DMS 273 treated with DMSO at 0.1 percent for 48 hours (cell line): ENCODE measurements at places on chromosomes 2 and 18.

DNA sequence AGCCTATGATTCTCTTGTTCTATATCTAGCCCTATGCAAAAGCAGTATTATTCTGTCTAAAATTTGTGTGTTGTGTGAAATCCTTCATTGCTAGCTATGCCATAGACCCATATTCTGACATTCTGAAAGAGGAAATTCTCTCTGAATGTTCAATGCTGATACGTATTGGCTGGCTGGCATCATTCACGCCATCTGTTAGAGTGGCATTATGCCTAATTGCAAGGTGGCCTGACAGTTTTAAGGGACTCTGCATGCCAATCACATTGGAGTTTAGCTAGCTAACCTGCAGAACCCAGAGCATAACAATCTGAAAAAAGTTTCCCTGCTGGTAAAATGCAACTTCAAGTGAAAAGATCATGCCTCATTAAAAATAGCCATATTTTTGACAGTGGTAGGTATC lies 316.0 kb downstream of the SOX11 start:
- no peak for DNase-seq

DNA sequence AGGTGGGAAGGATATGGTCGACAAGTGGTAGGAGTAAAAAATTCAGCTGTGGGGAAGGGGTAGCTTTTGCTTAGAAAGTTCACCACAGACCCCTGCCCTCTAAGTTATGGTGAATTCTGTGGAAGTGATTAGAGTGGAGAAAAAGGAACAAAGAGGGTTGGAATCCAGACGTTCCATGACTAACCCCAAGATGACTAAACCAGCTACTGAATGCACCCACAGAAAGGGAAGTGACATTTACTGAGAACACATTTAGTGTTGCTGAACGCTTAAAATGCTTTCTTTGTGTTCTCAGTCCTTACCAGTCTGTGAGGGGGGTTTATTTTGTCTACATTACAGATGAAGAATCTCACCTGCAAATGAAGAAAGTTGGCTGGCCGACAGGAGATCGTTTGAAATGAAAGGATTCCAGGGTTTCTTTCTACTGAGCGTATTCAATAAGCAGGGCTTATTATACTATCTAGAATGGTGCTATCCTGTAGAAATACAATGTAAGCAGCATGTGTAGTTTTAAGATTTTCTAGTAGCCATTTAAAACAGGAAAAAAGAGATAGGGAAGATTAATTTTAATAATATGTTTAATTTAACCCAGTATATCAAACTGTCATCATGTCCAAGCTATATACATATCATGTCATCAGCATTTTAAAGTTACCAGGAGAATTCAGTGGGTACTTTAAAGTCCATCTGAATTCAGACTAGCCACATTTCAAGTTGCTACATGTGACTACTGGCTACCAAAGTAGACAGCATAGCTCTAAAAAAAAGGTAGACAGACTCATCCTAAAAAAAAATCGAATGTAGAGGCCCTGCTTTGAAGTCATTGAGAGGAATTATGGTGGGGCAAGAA lies 60.1 kb downstream of the LIMS1 start:
- no peak for DNase-seq

DNA sequence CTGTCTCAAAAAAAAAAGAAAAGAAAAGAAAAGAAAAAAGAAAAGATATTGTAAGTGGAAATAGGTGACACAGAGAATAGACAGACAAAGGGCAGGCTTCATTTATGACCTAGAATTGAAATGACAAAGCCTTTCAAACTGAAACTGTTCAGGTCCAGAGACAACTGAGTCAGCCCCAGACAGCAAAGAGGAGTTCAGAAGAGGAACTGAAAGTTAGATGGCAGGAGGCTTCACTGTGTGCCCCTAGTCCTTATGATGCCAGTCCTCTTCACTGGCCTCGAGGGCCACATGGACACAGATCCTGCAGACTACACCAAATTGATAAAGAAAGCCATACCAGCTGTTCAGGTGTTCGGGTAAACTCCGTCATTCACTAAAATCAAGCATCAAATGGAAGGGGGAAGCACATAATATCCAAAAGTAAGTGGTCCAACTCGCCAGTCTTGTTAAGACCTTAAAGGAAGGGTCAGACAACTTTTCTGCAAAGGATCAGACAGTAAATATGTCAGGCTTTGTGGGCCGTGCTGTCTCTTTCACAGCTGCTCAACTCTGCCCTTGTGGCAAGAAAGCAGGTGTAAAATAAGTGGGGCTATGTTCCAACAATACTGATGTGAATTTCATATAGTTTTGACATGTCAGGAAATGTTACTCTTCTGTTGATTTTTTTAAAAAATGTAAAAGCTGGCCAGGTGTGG lies 231.9 kb upstream of the MGAT5 start:
- no peak for DNase-seq

DNA sequence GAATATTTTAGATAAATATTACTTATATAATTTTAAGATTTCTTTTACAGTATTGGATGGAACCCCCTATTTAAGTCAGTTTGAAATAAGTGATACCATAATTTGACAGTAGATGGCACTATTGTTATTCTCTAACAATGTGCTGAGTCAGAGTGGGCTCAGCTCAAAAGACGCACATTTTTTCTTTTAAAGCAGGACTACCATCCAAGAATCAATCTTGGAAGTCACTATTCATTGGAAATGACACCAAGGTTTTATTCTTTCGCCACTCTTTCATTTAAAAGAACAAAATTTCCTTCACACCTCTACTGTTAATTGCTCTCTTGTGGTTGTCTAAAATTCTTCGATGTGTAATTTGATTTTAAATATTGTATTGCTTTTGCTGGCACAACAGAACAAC lies 32.6 kb upstream of the SPAG16 start:
- DNase-seq, result peak; percentile 56

DNA sequence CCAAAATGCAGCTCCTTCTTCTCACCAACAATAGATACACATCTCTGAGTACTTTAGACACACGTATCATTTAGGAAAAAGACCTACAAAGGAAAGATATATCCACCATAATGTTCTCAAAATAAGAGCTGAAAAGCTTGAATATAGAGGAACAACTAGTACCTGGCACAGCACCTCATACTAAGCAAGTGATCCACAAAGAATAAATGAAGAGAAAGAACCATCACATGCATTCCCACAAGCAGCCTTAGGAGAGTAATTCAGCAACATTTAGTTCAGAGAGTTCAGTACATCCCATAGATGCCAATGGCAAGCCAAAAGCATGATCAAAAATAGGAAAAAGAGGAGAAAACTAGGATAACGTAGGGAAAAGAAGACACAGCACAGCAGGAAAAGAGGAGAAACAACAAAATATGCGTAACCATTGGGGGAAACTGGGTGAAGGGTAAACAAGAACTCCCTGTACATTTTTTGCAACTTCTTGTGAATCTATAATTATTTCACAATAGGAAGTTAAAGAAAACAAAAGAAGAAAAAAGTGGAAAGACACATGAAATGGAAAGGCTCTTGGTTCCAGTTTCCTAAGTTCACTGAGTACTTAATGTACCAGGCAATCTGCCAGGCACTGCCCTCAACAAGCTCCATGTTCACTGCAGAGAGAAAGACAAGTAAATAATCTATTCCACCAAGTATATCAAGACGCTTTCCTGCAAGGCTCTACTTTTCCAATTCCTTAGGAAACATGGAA lies 22.3 kb downstream of the CLASP1 start:
- no peak for DNase-seq

DNA sequence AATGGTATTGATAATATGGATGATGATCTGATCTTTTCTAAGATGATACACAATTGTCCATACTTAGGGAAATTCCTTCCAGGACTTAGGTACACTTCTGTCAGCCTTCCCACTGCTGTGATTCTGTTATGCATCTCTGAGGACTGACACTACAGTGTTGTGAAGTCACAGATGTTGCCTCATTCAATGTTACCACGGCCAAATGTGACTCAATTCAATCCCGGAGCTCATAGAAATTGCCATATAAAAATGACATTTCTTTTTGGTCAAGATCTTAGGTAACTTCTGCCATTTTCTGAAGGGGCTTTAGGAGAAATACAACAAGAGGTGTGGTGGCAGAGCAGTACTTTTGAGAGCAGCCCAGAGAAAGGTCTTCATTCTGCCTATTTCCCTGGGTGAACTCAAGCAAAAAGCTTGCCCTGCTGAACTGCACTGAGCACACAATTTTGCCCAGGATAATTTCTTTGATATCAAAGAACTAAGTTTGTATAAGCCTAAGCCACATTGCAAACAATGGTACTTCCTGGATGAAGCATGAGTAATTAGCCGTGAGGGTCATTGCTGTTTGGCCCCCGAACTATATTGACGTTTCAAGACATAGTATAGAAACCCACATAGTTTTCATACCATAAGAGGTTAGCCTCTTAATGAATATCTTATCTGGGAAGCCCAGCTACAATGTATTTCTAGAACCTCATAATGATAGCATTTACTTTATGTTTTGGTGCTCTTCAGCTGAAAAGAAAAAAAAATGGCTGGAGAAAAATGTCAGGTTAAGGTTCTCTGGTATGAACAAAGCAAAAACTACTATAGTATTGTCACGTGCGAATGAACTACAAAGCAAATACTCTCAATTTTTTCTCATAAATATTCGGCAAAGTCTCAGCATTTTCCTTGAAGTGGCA lies 437.4 kb downstream of the MEIS1 start:
- DNase-seq, result no peak

DNA sequence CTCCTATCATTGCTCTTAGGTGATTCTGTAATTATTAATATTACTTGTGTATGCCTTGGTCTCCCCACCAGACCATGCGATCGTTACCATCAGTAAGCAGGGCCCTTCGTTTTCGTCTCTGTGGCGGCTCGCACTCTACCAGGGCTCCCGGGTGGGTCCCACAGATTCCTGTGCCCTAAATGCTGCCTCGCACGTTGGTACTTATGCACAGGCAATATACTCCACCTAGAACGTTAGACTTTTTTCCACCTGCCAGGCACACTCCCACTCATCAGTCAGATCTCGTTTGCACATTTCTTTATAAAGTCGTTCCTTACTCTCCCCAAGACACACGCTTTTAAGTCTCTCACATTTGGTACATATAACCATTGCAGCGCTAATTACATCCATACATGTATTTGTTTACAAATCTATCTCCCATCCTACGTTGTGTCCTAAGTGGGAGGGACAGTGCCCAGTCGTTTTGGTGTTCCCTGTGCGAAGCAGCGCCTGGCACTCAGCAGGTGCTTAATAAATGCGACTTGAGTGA lies 901 bp downstream of the FEZ2 start:
- DNase-seq, result no peak

- no peak for DNase-seq
Measured at GRCh38 chr2:86147793-86148192, 41.8 kb downstream of the PTCD3 start.

- no peak for DNase-seq
Measured at GRCh38 chr18:48786455-48787202, 164.1 kb downstream of the SMAD7 start.

DNA sequence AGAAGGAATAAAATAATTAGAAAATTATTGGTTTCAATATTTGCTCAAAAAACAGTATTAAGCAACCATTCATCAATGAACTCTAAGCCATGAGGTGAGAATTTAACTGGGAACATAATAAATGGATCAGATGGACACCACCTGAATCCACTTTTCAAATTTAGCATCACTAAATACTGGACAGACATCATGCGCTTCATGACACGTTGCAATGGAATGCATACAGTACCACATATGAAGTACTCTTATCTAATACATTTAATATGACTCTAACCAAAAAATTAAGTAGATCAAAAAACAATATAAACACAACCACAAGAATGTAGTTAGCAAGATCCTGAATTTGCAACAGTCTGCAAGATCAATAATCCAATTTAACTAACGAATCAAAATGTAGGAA lies 76.6 kb downstream of the COBLL1 start:
- DNase-seq, result no peak

GRCh38 chr2:223027442-223027841 lies 24.5 kb upstream of the KCNE4 start:
- no peak for DNase-seq

DNA sequence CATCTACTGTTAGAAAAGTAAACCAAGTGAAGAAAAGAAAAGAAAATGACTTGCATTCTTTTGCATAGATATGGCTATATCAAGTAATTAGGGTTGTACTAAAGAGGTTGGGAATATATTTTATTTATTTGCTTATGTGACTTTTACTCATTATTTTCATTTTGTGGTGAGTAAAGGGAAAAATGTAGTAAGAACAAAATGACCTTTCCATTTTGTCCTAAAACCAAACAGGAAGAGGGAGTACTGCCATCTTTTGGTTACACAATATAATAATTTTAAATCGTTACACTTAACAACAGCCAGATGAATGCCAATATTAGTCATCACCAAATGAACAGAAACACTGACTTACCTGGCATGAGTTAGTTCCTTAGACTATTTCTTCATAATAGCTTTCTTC lies 47.3 kb upstream of the NDUFV2 start:
- no peak for DNase-seq

DNA sequence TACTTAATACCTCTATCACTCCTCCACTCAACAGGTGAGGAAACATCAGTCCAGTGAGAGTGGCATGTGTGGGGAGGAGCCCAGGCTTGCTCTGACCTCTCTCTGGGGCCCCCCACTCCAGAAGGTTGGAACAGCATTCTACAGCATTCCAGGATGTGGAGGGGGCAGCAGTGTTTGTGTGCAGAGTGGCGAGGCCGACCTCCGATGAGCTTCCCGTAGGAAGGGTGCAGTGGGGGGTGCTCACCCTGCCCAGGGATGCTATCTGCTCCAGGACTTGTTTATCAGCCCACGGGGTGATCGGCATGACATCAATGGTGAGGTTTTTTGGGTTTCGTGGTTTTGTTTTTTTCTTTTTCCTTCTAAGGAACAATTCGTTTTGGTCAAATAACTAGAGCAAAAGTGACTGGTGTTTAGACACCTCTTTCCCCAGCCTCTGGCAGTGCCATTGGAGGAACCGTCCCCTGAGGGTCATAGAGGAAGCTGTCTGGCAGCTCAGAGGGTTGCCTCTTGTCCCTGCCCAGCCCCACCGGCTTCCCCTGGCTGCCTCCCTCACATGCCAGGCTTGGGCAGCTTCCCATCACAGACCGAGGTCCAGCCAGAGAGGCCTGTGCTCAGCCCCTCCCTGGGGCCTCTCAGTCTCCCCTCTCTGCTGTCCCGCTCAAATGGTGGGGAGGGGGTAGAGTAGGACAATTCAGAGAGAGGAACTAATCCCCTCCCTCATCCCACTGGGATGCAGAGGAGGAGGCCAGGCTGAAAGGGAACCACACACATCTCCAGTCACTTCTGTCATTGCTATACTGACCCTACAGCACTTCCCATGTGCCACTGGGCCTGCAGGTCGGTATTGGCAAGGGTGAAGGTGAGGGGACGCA lies 96.5 kb downstream of the ZFP36L2 start:
- no peak for DNase-seq

GRCh38 chr18:61091379-61091778 lies 241.9 kb upstream of the CDH20 start:
- DNase-seq, result no peak

DNA sequence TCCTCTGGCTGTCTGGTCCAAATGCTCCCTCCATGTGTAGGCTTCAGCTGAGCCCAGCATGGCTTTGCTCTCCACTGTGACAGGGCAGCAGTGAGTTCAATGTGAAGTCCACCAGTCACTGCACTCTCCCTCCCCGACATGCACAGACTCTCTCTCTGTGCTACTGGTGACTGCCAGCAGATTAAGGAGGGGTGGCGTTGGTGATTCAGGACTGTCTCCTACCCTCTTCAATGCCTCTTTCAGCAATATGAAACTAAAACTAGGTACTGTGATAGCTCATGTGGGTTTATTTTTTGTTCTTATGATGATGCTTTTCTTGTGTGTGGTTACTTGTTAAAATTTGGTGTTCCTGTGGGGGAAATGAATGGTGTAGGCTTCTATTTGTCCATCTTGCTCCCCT lies 201.0 kb upstream of the RBMS1 start:
- DNase-seq, result no peak
